ENCODE measurements at places on chromosomes 6 and 20.

- DNase-seq: peak; percentile 99
Measured at GRCh38 chr6:43629505-43630300, 639 bp upstream of the GTPBP2 start.

GRCh38 chr20:60966766-60967165 lies 285.3 kb upstream of the CDH4 start:
- no peak for DNase-seq

DNA sequence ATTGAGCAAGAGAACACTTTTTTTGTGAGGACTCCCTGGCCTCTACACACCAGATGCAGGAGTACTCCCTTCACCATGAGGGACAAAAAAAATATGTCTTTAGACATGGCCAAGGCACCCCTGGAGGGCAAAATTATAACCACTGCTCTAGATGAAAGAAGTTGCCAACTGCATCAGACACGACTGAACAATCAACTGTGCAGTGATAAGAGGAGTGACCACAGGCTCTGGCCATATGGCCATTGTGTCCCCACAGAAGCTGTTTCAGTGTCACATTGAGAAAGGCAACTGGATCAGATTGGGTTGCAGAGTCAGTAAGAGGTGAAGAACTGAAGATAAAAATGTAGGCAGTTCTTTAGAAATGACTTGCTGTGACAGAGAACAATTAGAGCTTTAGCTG lies 85.7 kb downstream of the C6orf118 start:
- no peak for DNase-seq

- DNase-seq: no peak
Measured at GRCh38 chr20:59705651-59706399, 101.5 kb downstream of the PHACTR3 start.

DNA sequence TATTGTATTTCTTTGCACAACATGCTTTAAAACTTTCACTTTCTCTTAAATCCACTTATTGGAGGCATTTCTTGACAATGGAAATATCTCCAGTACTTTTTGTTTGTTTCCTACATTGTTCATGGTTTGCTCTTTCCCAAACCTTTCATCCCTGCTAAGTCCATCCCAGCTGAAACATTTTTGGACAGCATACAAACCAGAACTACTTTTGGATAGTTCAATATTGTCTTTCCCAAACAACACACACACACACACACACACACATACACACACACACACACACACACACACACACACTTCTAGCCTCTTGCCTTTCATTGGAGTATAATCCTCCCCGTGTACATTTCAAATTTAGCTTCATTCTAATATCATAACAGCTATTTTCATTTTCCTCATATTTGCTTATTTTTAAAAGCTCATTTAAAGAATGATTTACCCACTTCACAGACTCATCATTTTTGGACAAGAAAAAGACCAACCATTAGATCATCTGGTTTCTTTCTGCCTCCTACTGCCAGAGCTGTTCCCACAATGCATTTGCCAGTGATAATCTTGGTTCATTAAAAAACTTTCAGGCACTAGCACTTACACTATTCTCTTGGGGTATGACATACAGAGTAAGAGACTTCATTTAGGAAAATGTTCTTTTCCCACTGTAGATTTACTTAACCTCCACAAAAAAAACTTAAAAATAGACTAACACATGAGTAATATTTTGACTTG lies 248.1 kb downstream of the CD109 start:
- no peak for DNase-seq

DNA sequence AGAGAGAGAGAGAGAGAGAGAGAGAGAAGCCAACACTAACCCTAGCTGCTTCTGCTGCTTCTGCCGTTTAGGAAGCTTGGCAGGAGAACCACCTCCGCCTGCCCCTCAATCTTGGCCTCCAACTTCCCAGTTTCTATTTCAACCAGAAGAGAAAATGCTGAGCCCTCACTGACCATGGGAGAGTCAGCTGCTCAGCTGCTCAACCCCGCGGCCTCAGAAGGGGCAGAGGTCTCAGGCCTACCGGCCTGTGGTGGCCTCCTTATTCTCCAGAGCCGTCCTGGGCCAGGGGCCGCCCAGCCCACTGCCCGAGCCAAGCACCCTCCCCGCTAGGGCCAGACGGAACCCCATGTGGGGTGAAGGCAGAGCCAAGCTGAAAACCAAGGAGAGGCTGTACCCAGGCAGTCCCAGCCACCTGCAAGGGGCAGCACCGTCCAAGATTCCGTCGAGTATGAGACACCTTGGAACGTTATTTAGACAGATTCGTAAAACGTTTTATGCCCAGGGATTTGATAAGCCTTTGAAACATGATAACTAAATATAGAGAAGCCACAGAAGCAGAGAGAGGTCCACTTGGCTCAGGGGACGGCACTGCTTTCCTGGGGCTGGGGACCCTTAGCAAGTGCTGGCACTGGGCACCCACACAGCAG lies 116.6 kb downstream of the DLL1 start:
- DNase-seq: no peak

DNA sequence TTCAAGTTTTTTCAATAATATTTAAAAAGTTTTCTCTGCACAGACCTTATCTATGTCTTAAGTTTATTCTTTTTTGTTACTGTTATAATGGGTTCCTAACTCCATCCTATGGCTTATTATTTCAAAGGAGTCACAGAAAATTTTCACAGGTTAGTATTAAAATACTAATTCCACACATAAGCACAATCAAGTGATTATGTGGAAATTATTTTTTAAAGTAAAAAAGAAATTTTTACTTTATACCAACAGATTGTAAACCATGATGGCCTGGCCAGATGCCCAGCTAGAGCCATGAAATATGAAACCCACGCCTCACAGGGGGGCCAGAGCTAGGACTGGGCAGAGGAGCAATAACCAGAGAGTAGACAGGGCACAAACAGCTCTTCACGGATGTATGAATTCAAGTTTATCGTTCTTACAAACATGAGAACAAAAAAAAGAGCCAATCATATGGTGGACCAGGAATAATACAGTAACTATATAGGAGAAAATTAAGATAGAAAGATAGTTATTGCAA lies 34.0 kb downstream of the NUDT3 start:
- peak; percentile 88 for DNase-seq

DNA sequence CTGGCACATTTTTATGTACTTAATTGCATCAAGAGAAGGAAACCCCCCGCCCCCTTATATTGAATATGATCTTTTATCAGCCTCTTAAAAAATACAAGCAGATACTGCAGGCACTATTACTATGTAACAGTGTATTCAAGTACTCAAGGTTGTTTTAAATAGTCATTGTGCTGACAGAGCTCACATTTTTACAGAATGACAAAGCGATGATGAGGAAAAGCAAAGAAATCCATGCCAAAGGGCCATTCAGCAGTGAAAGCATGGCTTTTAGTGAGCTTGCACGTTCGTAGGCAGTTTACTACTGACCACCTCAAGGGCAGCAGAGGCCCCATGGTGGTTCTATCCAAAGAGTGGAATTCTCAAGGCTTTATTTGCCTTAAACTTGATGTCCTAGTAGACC lies 146.8 kb downstream of the RPS12 start:
- DNase-seq: peak; percentile 79

GRCh38 chr6:154538640-154539191 lies 28.2 kb upstream of the CNKSR3 start:
- no peak for DNase-seq

DNA sequence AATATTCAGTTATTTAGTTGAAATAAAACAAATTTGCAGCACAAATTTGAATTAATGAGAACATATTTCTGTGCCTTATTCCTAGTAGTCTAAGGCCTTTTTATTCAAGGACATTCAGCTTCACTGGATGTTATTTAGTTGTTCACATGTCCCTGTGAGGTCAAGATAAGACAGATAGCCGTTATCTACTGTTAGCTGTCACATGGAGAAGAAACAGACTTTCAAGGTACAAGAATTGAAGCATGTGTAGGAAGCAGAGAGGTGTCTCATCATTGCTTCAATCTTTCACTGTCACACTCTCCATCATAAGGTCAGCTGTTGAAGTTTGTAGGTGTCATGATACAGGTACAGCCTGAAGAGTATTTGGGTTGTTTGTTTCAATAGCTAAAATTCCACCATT lies 112.9 kb upstream of the JAG1 start:
- no peak for DNase-seq

GRCh38 chr20:47042464-47042863 lies 147.8 kb downstream of the EYA2 start:
- no peak for DNase-seq

GRCh38 chr6:45021676-45022075 lies 306.5 kb upstream of the RUNX2 start:
- DNase-seq: no peak

GRCh38 chr20:19775353-19776253 lies 17.5 kb downstream of the RIN2 start:
- peak; percentile 50 for DNase-seq

DNA sequence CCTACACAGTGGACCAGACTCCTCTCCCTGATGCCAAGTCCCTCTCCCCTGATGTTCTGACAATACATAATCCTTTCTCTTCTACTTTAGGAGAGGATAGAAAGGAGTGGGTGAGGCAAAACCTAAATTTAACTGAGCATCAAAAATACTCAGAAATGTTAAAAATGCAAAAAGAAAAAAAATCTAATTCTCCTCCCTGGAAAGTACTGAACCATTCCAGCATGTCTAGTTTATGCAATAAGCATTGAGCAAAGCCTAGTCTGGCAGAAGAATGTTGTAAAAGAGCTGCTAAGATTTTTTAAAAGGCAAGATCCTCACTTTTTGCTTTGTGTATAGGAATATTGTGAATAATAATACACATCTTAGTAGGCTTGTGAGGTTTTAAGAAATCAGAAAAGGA lies 116.6 kb upstream of the STXBP5 start:
- DNase-seq: no peak

GRCh38 chr6:6610031-6610591 lies 21.6 kb downstream of the LY86 start:
- no peak for DNase-seq

- DNase-seq: no peak
Measured at GRCh38 chr20:41110930-41111577, 26.3 kb upstream of the PLCG1 start.

DNA sequence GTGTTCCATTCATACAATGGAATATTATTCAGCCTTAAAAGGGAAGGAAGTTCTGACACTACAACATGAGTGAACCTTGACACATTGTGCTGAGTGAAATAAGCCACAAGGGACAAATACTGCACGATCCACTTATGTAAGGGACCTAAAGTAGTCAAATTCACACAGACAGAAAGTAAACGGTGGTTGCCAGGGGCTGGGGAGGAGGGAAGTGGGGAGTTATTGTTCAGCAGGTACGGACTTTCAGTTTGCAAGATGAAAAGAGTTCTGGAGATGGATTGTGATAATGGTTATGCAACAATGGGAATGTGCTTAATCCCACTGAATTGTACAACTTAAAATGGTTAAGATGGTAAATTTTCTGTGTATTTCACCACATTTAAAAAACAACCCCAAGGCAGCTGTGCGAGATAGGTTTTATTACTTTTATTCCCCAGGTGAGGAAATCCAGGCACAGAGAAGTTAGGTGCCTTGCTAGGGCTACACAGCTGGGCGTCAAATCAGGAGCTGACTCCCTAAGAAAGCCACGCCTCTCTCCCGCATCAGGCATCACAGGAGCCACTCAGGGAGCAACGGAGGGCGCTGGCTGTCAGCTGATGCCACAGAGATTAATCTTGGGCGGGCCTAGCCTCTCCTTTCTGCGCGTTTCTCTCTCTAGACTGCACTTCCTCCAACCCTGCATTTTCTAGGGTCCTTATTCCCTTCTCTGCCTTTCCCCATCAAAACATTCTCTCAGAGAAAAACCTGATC lies 9.3 kb upstream of the TRAF3IP2 start:
- no peak for DNase-seq

DNA sequence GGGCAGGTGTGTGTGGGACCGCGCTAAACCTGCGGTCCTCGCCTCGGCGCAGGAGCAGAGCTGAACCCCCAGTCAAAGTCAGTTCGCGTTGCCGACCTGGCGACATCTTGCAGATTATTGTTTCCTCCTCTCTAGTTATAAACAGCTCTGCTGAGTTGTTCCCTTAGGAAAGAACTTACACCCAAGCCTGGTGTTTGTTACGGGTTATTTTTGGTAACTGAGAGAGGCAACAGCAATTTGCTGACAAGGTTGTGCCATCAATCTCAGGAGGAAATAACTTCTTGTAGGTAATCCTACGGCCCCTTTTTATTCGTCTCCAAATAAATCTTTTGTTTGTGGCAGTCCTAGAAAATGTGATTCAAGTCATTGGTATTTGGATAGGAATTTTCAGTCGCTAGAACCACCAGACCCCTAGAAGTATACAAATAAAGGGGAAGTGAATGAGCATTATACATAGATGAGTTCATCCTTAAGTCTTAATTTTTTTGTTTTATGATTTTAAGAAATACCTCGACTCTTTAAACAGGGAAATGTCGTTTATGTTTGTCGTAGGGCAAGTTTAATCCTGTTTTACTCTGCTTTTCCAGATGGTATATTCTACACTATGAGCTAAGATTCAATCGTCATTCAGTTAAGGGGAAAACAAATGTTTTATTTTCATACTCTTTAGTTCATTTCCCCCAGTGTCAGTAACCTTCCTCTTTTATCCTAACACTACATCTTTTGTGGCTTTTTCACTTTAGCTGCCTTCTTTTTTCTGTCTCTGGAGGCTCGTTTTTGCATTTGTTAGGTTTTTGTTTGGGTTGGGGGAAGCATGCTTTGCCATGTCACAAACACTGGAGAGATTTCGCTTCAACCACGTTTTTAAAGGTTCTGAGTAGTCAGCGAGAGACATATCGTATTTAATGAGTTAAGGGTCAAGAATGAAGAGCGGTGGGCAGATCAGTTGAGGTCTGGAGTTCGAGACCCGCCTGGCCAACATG lies 1.2 kb downstream of the PM20D2 start:
- DNase-seq: peak; percentile 51

DNA sequence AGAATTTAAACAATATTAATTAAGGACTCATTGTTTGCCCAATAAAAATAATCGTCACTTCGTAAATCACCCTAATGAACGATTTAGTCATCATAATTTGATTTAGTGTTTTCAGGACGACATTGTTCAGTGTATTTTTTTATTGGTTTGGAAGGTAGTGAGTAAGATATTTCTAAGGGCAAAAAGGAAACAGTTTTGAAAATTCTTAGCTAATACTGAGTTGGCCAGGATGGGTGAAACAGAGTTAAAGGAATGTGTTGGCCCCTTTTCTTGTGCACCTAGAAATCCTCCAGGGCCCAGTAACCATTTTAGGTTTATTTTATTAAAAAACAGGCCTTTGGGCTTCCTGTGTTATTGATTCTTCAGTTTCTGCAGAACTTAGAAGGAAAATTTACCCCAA lies 25.3 kb downstream of the ANKS1A start:
- no peak for DNase-seq

DNA sequence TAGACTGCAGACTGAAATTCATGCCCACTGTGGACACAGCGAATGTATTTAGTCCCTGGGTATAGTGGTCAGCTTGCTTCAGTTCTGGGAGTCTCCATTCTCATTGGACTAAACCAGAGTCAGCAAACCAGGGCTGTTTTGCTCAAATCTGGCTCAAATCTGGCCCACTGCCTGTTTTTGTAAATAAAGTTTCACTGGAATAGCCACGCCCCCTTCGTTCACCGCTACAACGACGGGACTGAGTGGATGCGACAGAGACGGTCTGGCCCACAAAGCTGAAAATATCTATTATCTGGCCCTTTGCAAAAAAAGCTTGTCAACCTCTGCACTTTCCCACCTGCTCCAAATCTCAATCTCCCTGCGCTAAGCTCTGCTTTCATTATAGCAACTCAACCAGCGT lies 135.4 kb downstream of the BMP7 start:
- DNase-seq: no peak

GRCh38 chr20:17628101-17628841 lies 53.8 kb downstream of the RRBP1 start:
- no peak for DNase-seq

- no peak for DNase-seq
Measured at GRCh38 chr6:154427446-154427845, 70.8 kb upstream of the IPCEF1 start.
